Stimulated activated memory B cell treated with anti-CD40 and anti-IgM and Interleukin-4, amounts not matched to agents 10 μg/mL and 1 μg/mL and 100 μg/mL, for 72 hours (primary cell): ENCODE measurements at places on chromosomes 16 and 17.
A peak's percentile ranks its signal among the peaks of the same experiment; 100 is the strongest.

- no peaks in the 10 kb centered on the region for H3K36me3 ChIP-seq
- no peak for ATAC-seq
- H3K27ac ChIP-seq = no peak overlapping the region
- no peaks in the 10 kb centered on the region for H3K4me1 ChIP-seq
- H3K27me3 ChIP-seq = no peaks in the 10 kb centered on the region
- no peak overlapping the region for H3K4me3 ChIP-seq
Measured at GRCh38 chr17:15129986-15130385, 135.1 kb downstream of the PMP22 start.

- no peaks in the 10 kb centered on the region for H3K27me3 ChIP-seq
- no peak for ATAC-seq
- no peak overlapping the region for H3K4me3 ChIP-seq
Measured at GRCh38 chr16:85608887-85609286, 4.2 kb upstream of the GSE1 start.

GRCh38 chr17:68829211-68829610, 126.0 kb downstream of the ABCA8 start:
- H3K27ac ChIP-seq = no peak overlapping the region
- no peak for ATAC-seq
- H3K36me3 ChIP-seq = no peaks in the 10 kb centered on the region
- no peaks in the 10 kb centered on the region for H3K4me1 ChIP-seq
- H3K27me3 ChIP-seq = peaks cover 23% of the 10 kb centered on the region

DNA sequence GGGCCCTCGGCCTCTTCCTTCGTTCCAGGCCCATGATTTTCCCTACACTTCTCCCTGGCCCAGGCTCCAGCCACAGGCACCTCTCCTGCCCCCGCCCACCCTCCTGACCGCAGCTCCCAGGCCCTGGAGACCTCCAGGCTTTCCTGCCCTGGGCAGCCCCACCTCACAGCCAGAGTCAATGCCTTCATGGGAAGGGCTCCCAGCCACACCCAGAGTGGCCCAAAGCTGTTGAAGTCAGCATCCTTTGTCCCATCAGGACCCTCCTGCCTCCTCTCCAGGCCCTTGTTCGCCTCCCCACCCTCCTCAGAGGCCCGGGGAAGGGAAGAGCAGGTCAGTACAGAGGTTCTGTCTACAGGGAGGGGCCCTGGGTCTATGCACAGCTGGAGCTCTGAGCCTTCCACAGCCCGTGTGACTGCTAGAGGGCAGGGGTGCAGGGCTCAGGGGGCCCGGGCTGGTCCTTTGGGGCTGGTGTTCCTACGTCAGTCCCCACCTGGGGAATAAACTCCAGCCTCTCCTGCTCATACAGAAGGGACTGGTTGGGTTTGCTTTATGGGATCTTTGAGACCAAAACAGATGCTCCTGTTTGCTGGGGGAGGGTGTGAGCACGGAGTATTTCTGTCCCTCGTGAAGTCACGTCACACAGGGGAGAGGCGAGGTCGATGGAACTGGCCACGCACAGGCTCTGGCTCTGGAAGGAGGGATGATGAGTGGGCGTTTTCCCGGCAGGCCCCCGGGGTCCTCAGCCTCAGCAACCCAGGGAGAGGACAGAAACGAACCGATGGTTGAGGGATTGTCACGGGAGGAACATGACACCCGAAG, 20.3 kb downstream of the TRARG1 start:
- H3K27me3 ChIP-seq = peaks cover 46% of the 10 kb centered on the region
- H3K4me3 ChIP-seq = no peak overlapping the region
- H3K36me3 ChIP-seq = no peaks in the 10 kb centered on the region
- H3K27ac ChIP-seq = no peak overlapping the region
- peaks cover 13% of the 10 kb centered on the region for H3K4me1 ChIP-seq
- no peak for ATAC-seq

DNA sequence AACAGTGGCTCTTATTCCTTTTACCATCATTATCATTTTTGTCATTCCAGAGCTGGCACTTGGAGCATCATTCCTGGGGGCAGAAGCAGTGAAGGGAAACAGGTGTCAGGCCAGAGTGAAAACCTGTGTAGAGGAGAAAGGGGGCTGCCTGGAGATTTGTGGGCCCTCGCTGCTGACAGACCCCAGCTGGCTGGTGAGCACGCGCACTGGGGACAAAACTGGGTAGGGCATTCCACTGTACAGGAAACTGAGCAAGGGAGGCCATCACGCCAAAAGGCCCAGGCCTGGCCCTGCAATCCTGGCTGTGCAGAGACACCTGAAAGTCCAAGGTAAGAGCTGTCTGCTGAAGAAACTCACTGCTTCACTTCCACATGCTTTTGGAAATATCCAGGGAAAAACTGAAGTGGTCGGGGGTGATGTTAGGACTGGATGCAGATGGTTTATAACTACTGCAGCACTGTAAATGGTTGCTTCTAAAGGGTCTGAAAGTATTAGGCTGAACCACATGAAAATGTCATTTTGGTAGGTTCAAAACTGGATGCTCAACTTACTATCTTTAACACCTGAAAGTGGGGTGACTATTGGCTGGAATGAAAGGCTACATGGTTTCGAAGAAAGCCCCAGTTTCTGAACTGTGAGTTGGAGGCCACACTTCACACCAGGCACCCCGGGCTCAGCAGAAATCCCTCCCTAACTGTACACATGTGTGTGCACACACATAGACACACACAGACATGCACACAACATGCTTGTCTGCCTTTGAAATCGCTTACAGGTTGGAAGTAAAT, 225.0 kb downstream of the C16orf78 start:
- ATAC-seq = no peak
- H3K27ac ChIP-seq = no peak overlapping the region
- no peaks in the 10 kb centered on the region for H3K36me3 ChIP-seq
- H3K27me3 ChIP-seq = peaks cover 18% of the 10 kb centered on the region
- H3K4me1 ChIP-seq = no peaks in the 10 kb centered on the region

DNA sequence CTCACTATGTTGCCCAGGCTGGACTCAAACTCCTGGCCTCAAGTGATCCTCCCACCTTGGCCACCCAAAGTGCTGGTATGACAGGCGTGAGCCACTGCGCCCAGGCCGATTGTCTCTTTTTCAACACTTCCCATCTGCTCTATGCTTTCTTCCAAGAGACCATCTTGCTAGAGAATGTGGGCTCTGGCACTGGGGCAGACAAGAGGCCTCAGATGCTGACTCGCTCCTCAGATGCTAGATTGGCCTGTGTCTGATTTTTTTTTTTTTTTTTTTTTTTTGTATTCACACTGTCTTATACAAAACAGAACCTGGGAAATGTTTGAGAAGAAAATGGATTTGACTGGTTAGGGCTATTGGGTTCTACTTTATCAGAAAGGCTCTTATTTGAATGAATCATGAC, 58.2 kb downstream of the CYB5D2 start:
- no peak for ATAC-seq
- no peaks in the 10 kb centered on the region for H3K4me1 ChIP-seq
- H3K27ac ChIP-seq = no peak overlapping the region
- H3K27me3 ChIP-seq = no peaks in the 10 kb centered on the region
- peaks cover 47% of the 10 kb centered on the region for H3K36me3 ChIP-seq
- no peak overlapping the region for H3K4me3 ChIP-seq

GRCh38 chr16:72961115-72961832, 86.7 kb downstream of the ZFHX3 start:
- no peaks in the 10 kb centered on the region for H3K27me3 ChIP-seq
- H3K27ac ChIP-seq = no peak overlapping the region
- no peak overlapping the region for H3K4me3 ChIP-seq
- H3K36me3 ChIP-seq = peaks cover 35% of the 10 kb centered on the region
- H3K4me1 ChIP-seq = peaks cover 6% of the 10 kb centered on the region

DNA sequence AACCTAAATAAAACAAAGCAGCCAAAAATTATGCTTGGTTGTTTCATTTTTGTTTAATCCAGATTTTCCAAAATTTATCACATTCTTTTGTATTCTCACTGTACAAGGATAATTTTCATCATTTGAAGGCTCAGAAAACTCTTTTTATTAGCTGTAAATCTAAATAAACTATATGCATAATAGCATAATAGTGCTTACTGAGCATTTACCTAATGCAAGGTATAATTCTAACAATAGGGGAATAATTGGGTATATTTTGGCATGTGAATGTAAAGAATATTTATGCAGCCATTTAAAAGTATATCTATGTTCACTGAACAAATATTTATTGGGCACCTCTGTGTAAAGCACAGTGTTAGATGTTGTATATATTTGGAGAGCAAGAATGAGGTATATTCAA, 17.0 kb downstream of the PALB2 start:
- H3K4me1 ChIP-seq = no peaks in the 10 kb centered on the region
- no peak overlapping the region for H3K4me3 ChIP-seq
- no peak overlapping the region for H3K27ac ChIP-seq
- H3K27me3 ChIP-seq = no peaks in the 10 kb centered on the region
- peaks cover 67% of the 10 kb centered on the region for H3K36me3 ChIP-seq
- no peak for ATAC-seq

GRCh38 chr16:67173808-67174705, 3.7 kb downstream of the NOL3 start:
- H3K4me3 ChIP-seq = peak overlapping the region; percentile 79
- H3K36me3 ChIP-seq = no peaks in the 10 kb centered on the region
- peaks cover 38% of the 10 kb centered on the region for H3K4me1 ChIP-seq
- peak overlapping the region; percentile 65 for H3K27ac ChIP-seq

DNA sequence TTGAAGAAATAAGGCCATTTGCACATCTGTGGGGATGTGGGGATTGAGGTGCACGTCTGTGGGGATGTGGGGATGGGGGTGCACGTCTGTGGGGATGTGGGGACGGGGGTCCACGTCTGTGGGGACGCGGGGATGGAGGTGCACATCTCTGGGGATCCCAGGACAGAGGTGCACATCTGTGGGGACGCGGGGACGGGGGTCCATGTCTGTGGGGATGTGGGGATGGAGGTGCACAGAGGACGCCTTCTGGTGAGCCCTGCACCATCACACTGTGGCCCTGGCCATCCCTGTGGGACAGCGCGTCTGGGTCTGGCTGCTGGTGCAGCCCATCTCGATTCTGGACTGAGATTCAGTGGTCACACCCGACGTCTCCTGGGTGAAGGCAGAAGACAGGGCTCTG, 161.4 kb downstream of the LAT start:
- H3K27me3 ChIP-seq = no peaks in the 10 kb centered on the region
- no peak for ATAC-seq
- peaks cover 29% of the 10 kb centered on the region for H3K36me3 ChIP-seq
- peaks cover 16% of the 10 kb centered on the region for H3K4me1 ChIP-seq
- H3K27ac ChIP-seq = no peak overlapping the region
- H3K4me3 ChIP-seq = no peak overlapping the region

- H3K27me3 ChIP-seq = peaks cover 75% of the 10 kb centered on the region
- ATAC-seq = no peak
Measured at GRCh38 chr17:45902892-45903346, 8.6 kb downstream of the MAPT start.

DNA sequence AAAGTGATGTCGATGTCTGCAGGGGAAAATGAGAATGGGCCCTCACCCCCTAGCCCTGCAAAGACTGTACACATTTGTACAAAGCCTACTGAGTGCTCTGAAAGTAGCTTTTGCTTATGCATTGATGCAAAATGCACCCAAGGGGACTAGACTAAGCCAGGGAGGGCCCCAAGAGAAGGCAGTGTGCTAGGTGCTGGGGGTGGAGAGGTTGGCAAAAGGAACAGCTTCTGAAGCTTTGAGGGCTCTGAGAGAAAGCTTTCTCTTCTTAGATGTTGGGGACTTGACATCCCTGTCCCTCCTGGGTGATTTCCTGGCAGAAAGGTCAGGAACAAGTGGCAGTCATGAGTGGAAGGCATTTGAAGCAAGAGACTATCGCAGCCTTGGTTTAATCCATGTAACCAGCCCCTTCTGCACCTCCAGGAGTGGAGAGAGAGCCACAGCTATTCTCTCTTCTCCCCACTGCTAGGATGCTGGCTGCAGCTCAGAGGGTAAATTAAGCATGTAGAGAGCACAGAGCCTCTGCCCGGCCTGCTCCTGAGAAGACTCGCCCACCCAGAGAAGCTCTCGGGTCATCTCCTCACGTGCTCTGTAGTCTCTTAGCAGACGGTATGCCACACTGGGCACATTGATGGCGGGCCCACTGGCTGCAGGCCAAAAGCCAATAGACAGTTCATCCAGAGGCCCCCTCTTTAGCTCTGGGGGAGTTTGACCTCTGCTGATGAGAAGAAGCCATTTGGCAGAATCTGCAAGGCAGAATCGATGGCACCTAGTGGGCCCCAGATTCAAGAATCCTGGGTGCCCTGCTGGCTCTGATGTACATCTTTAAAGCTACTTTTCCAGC, 221.4 kb downstream of the MSI2 start:
- H3K4me1 ChIP-seq = no peaks in the 10 kb centered on the region
- H3K27me3 ChIP-seq = no peaks in the 10 kb centered on the region
- H3K4me3 ChIP-seq = no peak overlapping the region
- ATAC-seq = no peak
- peaks cover 23% of the 10 kb centered on the region for H3K36me3 ChIP-seq

DNA sequence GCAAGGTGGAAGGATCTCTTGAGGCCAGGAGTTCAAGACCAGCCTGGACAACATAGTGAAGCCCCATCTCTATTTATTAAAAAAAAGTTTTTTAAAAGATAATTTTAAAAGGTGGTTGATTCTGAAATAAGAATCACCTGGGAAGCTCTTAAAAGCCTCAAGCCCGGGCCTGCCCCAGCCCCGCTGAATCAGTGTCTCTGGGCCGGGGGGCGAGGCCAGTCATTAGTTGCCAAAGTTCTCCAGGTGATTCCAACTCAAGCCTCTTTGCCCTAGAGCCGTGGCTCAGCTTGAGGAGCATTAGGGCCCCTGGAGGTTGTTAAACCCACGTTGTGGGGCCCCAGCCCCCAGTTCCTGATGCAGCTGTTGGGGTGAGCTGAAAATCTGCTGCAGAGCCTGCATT, 24.6 kb downstream of the JPH3 start:
- H3K4me3 ChIP-seq = no peak overlapping the region
- no peak for ATAC-seq
- H3K27me3 ChIP-seq = peaks cover 60% of the 10 kb centered on the region
- H3K27ac ChIP-seq = no peak overlapping the region
- H3K4me1 ChIP-seq = no peaks in the 10 kb centered on the region

- H3K36me3 ChIP-seq = peaks cover 18% of the 10 kb centered on the region
- H3K4me1 ChIP-seq = peaks cover 28% of the 10 kb centered on the region
- H3K27me3 ChIP-seq = peaks cover 27% of the 10 kb centered on the region
- peak; percentile 58 for ATAC-seq
- H3K27ac ChIP-seq = no peak overlapping the region
Measured at GRCh38 chr16:30005341-30006094, 5.3 kb downstream of the DOC2A start.

- peaks cover 6% of the 10 kb centered on the region for H3K4me1 ChIP-seq
- no peak for ATAC-seq
Measured at GRCh38 chr17:2233441-2233947, 70.1 kb downstream of the SMG6 start.

DNA sequence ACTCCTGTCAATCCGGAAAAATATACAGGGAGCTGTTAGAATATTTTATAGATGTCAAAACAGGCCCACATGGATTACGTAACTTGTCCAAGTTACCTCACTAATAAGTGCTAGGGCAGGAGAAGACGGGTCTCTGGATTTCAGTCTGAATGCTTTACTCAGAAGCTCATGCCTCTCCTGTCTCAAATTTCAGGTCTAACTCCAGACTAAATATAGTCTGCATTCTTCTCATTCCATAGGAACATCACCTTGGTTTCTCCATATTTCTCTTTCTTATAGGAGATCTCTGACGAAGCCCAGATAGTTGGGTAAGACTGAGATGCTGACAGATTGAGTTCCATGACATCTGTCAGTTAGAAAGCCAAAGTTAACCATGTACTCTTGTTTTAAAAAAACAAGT, 174.2 kb downstream of the STX8 start:
- H3K4me3 ChIP-seq = no peak overlapping the region

GRCh38 chr16:47999595-47999994, 156.2 kb downstream of the ABCC12 start:
- H3K4me3 ChIP-seq = no peak overlapping the region
- H3K36me3 ChIP-seq = no peaks in the 10 kb centered on the region
- H3K27ac ChIP-seq = no peak overlapping the region

- no peak overlapping the region for H3K4me3 ChIP-seq
- peaks cover 59% of the 10 kb centered on the region for H3K36me3 ChIP-seq
- no peak for ATAC-seq
Measured at GRCh38 chr17:46727572-46728348, 90.7 kb downstream of the WNT3 start.
